ENCODE measurements at places on chromosomes 12 and 14. TPM values are rescaled to one million over a fixed set of nuclear protein-coding genes. Genes with fewer than 3 reads are reported as not detected.

GPR137C gene
- 1.2 TPM for total RNA-seq

NFE2 gene
- 0.71 TPM for total RNA-seq

USP44 gene
- 0.80 TPM for total RNA-seq

GRCh38 chr12:47509398-47509851, 196.4 kb downstream of the RPAP3 start:
- H3K27me3 ChIP-seq = no peaks in the 10 kb centered on the region
- H3K4me3 ChIP-seq = no peak overlapping the region
- no peaks in the 10 kb centered on the region for H3K36me3 ChIP-seq
- H3K27ac ChIP-seq = no peak overlapping the region
- H3K4me1 ChIP-seq = no peaks in the 10 kb centered on the region
- no peak for DNase-seq

DNA sequence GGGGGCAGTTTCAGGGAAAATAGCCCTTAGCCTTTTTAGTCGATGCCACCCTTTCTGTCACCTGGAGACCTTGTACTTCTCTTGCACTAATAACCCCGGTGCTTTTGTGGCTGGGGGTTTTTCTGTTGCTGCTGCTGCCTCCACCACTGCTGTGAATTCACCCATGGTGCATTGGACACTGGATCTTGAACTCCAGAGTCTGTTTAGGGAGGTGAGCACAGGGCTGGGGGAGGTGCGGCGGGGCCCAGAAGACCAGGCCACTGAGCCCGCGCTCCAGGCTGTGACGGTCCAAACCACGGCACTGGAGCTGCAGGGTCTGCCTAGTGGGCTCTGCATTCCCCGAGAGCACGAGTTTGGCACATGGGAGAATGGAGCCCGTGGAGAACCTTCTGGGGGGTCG, 100.6 kb downstream of the NINJ2 start:
- peak overlapping the region; percentile 55 for H3K27ac ChIP-seq
- peaks cover 22% of the 10 kb centered on the region for H3K36me3 ChIP-seq
- peak overlapping the region; percentile 29 for H3K4me3 ChIP-seq
- peaks cover 17% of the 10 kb centered on the region for H3K4me1 ChIP-seq
- peaks cover 15% of the 10 kb centered on the region for H3K27me3 ChIP-seq

DNA sequence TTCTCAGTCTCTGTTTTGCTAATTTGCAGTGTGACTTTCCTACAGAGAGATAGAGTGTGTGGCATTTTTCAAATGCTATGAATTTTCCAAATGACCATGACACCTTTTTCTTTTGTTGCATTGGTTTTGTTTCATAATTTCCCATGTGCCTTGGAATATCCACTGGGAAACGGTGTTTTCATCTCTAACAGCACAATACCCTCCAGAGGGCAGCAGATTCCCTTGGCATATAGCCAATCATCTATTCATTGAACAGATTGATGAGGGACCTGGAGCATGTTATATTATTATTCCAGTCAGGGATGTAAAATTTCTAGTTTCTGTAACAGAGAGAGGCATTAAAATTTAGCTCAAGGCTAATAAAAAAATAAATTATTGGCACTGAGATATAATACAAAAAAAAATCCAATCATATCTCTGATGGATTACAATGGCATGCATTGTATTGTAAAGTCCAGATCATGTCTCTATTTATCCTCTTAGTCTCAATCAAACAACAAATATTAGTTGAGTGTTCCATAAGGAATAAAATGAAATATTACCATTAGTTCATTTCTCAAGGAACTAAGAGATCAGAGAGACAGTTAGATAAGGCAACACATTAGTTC, 29.6 kb upstream of the NTN4 start:
- no peak for DNase-seq
- no peak overlapping the region for H3K27ac ChIP-seq
- H3K27me3 ChIP-seq = no peaks in the 10 kb centered on the region
- H3K36me3 ChIP-seq = no peaks in the 10 kb centered on the region
- peaks cover 6% of the 10 kb centered on the region for H3K4me1 ChIP-seq

All from left ventricle myocardium inferior (tissue), 1 donor.